ENCODE measurements at places on chromosomes 13 and 19. TPM values are rescaled to one million over a fixed set of nuclear protein-coding genes. Genes with fewer than 3 reads are reported as not detected.

SIGLECL1 gene
- total RNA-seq = not detected

DNA sequence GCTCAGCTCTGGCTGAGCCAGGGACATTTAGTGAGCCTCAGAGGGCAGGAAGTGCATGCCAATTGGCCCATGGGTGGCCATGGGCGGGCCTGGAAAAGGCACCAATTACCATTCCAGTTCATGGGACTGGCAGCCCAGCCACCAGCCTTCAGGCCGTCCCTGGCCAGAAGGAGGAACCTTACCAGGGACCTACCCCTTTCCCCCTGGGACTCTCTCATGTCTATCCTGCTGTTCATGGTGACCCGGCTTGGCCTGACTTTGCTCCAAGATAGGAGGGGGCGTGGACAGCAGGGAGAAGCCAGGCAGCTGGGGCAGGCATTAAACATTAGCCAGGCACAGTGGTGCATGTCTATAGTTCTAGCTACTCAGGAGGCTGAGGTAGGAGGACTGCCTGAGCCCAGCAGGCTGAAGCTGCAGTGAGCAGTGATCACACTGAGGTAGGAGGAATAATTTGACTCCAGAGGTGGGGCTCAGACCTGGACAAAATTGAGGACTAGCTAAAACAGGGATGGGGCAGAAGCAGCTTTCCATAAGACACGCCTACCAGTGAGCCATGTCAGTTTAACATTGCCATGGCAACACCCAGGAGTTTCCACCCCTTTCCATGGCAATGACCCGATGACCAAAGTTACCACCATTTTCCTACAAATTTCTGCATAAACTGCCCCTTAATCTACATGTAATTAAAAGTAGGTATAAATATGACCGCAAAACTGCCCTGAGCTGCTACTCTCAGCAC lies 14.3 kb upstream of the ZNF426 start:
- DNase-seq = no peak

- no peak for DNase-seq
These were observed 1132.6 kb upstream of the SLC10A2 start for GRCh38 chr13:104198801-104199200.

- no peak for DNase-seq
These were observed 32.7 kb downstream of the KCTD12 start for GRCh38 chr13:76853481-76853880.
